ENCODE measurements at places on chromosomes 11 and 22.

GRCh38 chr11:15817001-15817400 lies 539.3 kb downstream of the SOX6 start:
- no peak for DNase-seq

- no peak for DNase-seq
Observed at GRCh38 chr11:69697469-69697843, 6.4 kb downstream of the FGF19 start.

- DNase-seq: no peak
Observed at GRCh38 chr11:131845255-131845654, 474.8 kb downstream of the NTM start.

GRCh38 chr22:19520566-19521305 lies 3.5 kb downstream of the CLDN5 start:
- no peak for DNase-seq
